ENCODE measurements at places on chromosomes 4 and X.

DNA sequence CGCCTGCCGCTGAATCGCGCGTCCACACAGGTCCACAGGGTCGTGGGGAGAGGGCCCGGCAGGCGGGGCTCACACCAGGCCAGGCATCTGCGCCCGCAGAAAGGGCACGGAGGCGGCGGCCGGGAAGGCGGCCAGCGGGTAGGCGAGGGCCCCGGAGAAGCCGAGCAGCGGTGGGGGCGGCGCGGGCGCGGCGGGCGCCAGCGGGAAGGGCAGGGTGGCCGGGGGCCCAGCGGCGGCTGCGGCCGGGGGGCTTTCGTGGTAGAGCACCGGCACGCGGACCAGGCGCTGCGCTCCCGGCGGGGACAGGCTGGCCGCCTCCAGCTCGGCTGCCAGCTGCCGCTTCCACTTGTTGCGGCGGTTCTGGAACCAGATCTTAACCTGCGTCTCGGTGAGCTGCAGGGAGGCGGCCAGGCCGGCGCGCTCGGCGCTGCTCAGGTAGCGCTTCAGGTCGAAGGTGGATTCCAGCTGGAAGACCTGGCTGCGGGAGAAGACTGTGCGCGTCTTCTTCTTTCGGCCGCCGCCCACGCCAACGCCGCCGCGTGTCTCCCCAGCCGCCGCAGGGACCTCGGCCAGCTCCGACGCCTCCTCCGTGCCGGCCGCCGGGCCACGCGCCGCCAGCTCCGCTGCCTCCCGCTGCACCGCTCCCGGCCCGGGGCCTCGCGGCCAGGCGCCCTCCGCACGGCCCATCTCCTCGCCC lies 3.9 kb downstream of the HMX1 start:
- DNase-seq: no peak

GRCh38 chrX:120120223-120120622 lies 4.5 kb upstream of the RHOXF1 start:
- DNase-seq: no peak

DNA sequence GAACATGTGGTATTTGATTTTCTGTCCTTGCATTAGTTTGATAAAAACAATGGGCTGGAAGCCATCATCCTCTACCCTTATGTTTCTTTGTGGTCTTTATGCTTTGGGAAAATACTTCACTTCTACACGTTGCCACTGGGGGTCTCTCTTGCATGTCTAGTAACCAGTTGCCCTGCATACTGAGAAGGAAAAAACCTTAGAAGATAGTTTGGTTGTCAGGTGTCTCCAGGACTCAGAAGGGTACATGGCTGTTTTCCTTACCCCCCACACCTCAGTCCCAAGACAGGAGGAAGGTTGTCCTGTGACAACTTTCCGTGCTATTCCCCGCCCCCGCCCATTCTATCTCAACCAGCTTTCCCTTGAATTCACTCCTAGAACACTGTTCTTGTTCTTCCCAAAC lies 62.1 kb upstream of the LANCL3 start:
- DNase-seq: no peak

DNA sequence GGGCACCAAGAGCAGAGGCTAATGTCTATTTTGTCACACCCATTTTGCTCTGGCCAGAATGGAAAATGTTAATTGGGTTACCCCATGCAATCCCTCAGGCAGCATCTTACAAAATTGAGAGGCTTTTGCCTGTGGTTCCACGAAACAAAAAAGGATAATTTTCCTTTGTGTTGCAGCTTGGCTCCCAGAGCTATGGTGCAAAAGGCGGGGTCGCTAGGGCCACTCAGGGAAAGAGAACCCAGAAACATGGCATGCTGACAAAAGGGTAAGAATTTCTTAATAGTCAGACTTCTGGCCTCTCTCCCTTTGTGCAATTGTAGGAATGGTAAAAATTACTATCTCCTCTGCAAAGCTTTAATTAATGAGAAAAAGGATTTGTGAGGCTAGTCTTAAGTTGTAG lies 119.6 kb upstream of the BANK1 start:
- no peak for DNase-seq

GRCh38 chr4:116705466-116705865 lies 379.9 kb downstream of the TRAM1L1 start:
- DNase-seq: no peak

- DNase-seq: no peak
Measured at GRCh38 chr4:38122060-38122459, 161.9 kb downstream of the PTTG2 start.

GRCh38 chr4:184802697-184803015 lies 23.1 kb downstream of the ACSL1 start:
- no peak for DNase-seq

DNA sequence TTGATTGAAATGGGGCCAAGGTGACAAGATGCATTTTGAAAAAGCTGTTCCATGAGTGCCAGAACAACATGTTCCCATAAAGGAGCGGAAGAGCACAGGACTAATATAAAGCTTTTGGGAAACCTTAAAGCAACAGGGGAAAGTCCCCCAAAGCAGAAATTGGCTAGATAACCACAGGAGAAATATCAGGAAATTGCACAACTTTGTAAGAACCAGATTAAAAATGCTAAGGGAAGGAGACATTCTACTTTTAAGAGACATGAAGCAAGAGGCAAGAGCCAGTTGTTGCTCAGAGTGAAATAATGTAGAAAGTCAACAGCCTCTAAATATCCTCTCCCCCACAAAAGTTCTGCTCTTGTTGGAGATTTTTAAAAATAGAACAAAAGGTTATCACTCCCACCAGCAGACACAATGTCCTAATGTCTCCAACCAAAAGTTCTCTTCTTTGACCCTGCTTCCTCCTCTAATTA lies 85.2 kb upstream of the LNX1 start:
- no peak for DNase-seq

DNA sequence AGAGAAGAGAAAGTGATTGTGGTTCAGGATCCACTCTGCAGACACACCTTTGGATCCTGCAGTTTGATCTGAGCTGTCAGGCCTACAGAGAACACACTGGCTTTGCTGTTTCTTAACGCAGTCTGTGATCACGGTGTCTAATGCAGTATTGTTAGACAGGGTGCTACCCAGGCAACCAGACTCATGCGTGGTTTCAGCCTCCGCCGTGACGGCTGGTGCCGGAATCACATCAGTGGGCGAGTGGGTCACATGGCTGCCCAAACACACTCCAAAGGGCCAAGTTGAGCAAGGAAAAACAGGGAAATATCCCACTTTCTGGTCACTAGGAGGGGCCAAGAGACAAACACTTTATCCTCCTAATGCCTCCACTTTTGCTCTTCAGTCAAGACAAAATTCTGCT lies 27.5 kb downstream of the CCDC149 start:
- no peak for DNase-seq

GRCh38 chr4:1851575-1852410 lies 4.2 kb downstream of the LETM1 start:
- no peak for DNase-seq

- no peak for DNase-seq
Measured at GRCh38 chrX:150363561-150364346, 637 bp downstream of the MAMLD1 start.

DNA sequence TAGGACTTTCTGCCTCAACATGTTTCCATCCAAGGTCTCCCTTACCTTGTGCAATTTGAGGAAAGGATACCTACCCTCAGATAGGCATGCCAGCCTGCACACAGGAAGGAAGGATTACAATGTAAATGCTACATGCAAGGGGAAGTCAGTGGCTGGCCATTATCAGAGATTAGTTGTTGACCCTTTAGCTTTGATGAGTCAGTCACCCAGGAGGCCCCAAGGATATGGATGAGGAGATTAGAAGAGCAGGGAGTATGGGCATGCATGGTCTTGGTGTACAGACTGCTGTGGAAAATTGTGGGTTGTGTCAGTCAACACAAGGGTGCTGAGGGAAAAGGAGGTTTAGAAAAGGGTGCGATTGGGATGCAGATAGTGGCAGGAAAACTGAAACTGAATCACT lies 92.0 kb downstream of the GUCY2F start:
- no peak for DNase-seq

DNA sequence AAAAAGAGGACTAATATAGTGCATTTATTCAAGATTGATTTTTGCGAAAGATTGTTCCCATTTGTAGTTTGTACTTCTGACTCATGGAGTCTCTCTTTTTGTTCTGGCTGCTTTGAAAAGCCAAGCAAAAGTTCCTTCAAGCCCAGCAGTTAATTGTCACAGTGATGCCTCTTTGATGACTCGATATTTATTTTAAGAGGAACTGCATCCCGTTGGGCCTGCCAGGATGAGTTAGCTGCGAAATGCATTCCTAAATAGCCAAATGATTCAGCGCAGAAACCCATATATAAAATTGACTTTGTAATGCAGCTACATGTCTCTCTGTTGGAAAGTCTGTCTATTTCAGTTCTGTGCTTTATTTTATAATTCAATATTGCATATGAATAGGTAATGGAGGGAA lies 295.1 kb downstream of the GBA3 start:
- DNase-seq: no peak

DNA sequence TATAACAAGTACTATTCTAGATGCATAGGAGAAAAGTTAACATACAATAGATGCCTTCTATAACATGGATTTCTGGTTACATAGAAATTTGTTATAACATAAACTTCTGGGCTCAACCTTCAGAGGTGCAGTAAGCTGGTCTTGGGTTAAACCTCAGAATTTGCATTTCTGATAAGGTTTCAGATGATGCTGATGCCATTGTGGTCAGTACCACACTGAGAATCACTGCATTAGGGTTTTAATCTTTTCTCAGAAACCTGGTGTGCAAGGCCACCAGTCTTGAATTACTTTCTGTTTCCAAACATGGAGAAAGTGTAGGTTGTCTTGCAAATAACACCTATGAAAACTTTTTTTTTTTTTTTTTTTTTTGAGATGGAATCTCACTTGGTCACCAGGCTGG lies 146.2 kb downstream of the SPOCK3 start:
- DNase-seq: no peak

DNA sequence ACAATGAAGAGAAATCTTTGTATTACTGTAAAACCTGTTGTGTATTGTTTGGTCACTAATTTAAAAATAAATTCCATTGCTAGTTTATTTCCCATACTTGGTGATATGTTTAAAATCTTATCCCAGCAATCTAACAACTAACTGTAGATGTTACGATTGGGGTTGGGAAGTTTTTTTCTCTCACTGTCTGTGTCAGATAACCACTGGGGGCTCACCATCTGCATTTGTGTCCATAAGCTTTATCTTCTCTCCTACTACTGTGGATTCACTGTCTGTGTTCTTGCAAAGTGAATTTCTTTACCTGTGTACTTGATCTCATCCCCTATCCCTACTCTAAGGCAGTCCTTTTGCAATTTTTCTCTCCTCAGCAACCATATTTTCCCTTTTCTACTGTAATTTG lies 81.3 kb downstream of the STIM2 start:
- DNase-seq: no peak

DNA sequence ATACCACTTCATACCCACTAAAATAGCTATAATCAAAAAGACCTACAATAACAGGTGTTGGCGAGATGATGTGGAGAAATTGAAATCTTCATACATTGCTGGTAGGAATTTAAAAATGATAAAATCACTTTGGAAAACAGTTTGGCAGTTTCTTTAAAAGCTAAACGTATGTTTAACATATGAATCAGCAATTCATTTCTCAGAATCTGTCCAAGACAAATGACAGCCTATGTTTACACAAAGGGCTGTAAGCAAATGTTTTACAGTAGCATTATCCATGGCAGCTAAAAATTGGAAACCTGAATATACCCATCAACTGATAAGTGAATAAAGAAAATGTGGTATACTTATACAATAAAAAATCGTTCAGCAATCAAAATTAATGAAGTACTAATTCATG lies 33.0 kb upstream of the ABCG2 start:
- no peak for DNase-seq

GRCh38 chrX:77743720-77744119 lies 42.3 kb downstream of the ATRX start:
- no peak for DNase-seq

DNA sequence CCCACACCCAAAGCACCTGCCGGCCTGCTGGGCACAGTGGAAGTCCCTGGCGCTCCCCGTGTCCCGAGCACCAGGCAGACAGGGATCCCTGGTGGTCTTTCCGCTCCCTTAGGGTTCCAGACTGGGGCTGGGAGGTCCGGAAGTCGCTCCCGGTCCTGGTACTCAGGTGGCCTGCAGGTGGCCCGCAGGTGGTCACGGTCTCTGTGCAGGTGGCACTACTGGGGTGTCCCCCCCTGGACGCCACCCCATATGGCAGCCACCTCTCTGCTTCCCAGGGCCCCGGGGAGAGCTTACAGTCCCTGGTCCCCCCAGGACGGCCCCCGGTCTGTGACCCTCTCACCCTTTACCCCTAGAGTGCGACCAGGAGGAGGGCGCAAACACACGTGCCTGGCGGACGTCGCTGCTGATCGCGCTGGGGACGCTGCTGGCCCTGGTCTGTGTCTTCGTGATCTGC lies 13.6 kb downstream of the SLC25A6 start:
- no peak for DNase-seq

DNA sequence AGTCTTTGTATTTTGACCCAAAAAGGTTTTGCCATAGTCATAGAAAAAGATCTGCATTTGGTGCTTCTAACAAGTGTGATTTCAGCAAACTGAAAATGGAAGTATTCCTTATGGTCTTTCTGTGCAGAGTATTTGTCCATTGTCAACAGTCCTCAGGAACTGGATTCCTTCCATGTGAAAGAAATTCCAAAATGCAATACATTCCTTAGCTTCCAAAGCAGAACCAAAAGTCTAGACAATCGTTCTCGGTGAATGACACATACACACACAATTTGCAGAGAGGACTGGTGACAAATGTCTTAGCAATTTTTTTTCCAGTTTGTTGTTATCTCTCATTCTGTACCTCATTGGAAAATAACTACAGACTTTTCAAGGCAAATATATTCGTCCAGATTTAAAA lies 562.2 kb upstream of the SLIT2 start:
- DNase-seq: no peak

GRCh38 chr4:87213421-87214075 lies 6.9 kb downstream of the KLHL8 start:
- no peak for DNase-seq

DNA sequence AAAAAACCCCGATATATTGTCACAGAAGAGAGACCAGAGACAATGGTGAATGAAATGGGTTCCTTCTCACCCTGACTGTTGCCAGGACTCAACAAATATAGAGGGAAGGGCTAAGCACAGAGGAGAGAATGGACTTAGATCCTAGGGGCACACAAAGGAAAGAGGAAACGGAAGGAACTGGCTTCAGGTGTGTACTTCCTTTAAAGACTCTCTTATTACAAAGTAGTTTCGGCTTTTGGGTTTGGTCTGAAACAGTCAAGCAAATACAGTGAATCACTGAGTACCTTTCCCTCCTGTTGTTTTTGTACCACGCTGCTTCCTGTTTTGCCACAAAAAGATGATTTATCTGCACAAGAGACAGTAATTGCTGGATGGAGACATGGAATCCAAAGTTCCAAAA lies 46.1 kb upstream of the S100G start:
- DNase-seq: no peak

DNA sequence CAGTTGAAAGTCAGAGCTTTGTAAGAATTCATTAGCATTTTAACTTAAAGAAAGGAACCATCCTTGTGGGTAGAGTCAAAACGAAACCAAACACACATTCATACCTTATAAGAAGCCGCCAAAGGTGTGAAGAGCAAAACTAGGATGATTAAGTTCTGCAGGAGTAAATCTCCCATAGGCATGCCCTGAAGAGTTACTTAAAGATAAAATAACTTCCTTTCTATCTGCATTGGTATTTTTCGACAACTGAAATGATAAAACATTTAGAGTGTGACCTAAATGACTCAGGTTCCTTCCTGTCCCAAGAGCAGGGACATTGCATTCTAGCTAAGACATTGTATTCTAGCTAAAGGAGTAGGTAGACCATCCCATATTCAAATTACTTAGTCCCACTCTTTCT lies 75.3 kb downstream of the BCOR start:
- no peak for DNase-seq

- no peak for DNase-seq
Measured at GRCh38 chrX:2664502-2664901, 26.6 kb upstream of the CD99 start.

Measured in NCI-H1930 (cell line).